ENCODE measurements at places on chromosomes 3 and 15.

GRCh38 chr3:11072631-11073030 lies 80.1 kb downstream of the SLC6A1 start:
- no peak for DNase-seq

DNA sequence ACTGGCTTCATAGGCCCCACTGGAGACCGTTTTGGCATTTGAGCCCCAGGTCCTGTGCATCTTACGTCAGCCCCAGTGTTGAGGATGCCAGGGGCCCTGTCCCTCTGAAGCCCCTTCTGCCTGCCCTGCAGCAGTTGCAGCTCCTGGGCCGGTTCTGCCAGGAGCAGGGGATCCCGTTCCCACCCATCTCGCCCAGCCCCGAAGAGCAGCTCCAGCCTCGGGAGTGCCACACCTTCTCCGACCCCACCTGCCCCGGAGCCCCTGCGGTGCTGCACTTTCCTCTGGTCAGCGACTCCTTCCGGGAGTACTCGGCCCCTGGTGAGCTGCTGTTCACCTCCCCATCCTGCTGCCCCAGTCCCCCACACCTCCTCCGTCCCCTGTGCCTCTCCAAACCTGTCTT lies 8.6 kb downstream of the PLA2G4B start:
- DNase-seq = no peak

DNA sequence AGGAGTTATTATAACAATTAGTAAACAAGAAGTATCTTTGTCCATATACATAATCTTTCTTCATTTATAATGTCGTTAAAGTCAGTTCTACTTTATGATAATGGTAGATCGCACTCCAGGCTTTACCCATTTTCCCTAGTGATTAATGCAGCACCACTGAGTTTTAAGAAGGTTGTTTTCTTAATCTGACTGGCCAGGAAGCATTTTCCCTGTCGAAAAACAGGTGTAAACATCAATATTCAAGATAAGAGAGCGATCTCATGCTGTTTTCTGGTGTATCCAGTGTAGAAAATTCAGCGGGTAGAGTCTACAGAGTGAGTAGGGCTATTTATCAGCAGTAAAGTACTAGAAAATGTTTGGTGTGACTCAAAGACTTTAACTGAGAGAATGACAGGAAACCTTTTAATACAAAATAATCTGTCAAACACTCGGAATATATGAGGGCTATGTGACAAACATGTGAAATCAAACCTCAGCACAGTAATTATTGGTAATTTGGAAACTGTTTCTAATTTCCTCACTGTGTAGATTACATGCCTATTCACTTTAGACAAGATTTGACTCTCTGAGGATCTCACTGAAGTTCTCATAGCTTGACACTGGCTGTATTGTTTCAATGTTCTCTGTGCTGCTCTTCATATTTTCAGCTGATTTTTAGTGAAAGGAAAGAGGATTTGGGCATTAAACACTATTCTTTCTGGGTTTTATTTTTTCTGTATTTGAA lies 1013.2 kb downstream of the VGLL3 start:
- no peak for DNase-seq

GRCh38 chr15:83087576-83087975 lies 19.9 kb upstream of the TM6SF1 start:
- no peak for DNase-seq

DNA sequence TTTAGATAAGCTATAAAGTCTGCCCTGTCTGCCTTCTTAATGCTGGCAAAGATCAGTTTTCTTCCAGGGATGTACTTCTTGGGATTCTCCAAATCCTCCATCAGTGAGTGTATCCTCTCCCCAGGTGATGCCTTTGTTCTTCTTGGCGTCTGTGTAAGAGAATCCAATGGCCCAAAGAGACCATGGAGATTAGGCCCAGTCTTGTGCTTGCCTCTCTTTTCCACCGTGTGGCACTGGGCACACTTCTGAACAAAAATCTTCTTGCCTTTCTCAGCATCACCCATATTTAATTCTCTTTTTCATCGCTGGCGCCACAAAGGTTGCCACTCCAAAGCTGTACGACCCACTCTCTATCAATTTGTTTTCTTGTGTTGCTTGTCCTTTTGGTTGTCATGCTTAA lies 32.2 kb upstream of the TAMM41 start:
- no peak for DNase-seq

Data from brain microvascular endothelial cell (primary cell).